WTC11 (cell line): ENCODE measurements at places on chromosomes 12 and 14. TPM values are rescaled to one million over a fixed set of nuclear protein-coding genes. Genes with fewer than 3 reads are reported as not detected.

GRCh38 chr14:34297786-34298520 lies 164.1 kb downstream of the SPTSSA start:
- DNase-seq, result no peak

The ABHD12B gene
- 145 to 156 TPM (median 146 TPM) in 3 replicates for total RNA-seq

DNA sequence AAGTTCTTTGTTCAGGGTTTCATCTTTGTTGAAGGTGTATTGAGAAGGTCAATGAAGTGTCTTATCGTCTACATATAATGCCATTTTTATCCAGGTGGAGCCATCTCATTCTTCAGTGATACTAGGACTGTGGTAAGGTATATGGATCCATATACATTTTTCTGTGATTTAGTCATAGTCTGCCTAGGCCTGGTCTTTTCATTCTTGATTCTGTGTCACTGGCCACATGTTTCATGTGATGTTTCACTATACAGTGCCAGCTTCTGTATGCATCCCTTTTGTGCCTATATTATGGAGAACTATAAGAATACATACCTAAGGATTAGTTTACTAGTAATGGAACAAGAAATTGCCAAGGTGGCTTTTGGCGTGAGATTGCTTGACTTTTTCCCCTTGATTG lies 40.5 kb downstream of the VEZT start:
- DNase-seq, result no peak

The INF2 gene
- 69.0 to 82.4 TPM (median 72.4 TPM) in 3 replicates for total RNA-seq

GRCh38 chr14:83251402-83251801 lies 1717.7 kb upstream of the SEL1L start:
- DNase-seq, result no peak

DNA sequence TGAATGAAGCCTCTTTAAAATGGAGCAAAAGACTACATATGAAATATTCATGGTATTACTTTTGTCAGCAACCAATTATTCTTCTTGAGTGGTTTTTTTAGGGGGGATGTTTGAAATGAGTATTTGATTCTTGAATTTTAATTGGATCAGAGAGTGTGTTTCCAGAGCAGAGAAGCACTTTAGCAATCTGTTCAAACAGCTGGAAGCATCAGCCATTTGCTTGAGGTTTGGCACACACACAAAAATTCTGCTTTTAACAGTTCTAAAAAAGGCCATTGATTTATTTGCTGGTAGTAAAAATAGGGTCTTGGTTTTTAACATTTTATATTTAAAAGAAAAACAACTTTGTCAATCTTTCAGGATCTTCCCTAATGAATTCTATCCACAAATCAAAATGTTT lies 292.7 kb downstream of the LRFN5 start:
- DNase-seq, result no peak
